ENCODE measurements at places on chromosomes 11 and 22. TPM values are rescaled to one million over a fixed set of nuclear protein-coding genes. Genes with fewer than 3 reads are reported as not detected.

GRCh38 chr11:73645972-73646631 is at the start of gene PLEKHB1:
TSS of gene PLEKHB1 (plus strand) at chr11:73646581. CDS start at chr11:73646609, 28 bp downstream.
- no peak for ATAC-seq

GRCh38 chr22:37496651-37497050 is 10.5 kb upstream of the MFNG start:
- no peak for ATAC-seq

DNA sequence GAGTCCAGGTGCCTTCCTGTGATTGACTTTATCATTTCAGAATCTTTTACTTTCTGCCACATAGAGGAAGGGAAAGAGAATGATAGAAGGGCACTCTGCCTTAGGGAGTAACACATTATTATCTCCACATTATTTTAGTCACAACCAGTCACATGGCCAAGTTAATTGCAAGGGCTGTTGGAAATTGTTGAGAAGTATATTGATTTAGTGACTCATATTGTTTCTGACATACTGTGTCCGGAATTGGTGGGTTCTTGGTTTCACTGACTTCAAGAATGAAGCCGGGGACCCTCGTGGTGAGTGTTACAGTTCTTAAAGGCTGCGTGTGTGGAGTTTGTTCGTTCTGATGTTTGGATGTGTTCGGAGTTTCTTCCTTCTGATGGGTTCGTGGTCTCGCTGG is 8.7 kb downstream of the OR51B4 start:
- ATAC-seq, result no peak

DNA sequence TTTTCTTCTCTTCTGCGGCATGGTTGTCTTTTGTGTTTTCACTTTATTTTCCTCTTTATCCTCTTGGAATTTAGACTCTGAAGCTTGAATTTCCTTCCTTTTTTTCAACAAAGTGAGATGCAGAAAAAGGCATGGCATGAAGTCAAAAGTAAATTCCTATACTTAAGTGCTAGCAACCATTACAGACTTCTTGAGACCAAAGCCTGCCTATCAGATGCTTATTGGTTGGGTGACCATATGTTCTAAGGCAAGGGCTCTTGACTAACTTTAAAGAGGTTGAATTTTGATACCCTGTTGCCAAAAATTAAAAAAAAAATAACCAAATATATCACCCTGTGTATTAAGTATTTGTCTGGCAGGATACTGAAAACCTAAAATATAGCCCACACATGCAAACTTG is 237.4 kb downstream of the TMEM135 start:
- no peak for ATAC-seq

DNA sequence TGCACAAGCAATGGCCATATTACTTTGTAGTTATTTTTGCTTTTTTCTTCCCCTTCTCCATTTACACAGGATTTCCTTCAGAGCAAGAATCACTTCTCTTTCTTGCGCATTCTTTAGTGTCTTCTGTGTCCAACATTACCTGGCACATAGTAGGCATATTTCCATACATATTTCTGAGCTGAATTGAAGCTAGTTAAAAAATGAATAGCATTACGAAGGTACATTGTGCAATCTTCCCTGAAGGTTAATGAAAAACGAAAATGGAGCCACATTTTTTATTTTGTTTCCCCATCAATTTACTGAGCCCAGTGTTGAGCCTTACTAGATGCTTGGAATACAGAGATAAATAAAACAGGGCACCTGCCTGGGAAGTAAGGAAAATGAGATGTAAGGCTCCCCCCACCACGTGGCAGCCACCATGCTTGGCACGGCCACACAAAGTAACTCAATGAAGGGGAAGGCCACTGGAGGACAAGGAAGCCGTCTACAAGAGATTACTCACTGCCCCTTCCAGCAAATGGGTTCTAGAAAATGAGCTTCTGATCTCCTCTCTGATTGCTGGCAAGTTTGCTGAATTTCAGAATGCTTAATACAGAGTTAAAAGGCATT is 381.9 kb downstream of the LARGE1 start:
- ATAC-seq, result no peak

- ATAC-seq, result no peak
Measured at GRCh38 chr11:17877886-17878285, 135.0 kb downstream of the SERGEF start.

GRCh38 chr11:129075757-129076156 is 116.4 kb downstream of the ARHGAP32 start:
- no peak for ATAC-seq

DNA sequence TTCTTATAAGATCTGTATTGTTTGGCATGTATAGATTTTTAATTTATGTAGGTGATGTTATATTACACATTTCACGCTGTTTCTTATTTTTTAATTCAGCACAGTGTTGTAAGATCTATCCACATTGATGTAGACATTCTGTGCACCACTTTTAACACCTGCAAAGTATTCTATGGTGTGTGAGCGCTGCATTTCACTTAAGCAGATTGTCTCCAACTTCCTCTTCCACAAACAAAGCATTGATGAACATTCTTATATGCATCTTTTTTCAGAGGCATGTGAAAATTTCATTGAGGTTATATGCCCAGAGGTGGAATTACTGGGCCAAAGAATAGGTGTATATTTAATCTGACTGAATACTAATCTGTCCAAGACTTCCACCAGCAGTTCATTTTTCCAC is 3.4 kb upstream of the POU2AF1 start:
- no peak for ATAC-seq

DNA sequence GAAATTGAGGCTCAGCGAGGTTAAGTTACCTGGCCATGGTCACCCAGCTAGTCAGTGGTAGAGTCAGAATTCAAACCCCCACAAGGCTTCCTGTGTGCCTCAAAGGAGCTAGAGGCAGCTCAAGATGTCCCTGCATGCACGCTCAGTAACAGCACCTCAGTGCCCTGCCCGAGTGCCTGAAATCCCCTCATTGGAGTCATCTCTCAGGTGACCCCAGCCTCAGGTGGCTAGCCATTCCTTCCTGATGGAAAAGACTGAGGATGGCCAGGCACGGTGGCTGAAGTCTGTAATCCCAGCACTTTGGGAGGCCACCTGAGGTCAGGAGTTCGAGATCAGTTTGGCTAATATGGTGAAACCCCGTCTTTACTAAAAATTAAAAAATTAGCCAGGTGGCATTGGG is 36.9 kb downstream of the LIF start:
- no peak for ATAC-seq

DNA sequence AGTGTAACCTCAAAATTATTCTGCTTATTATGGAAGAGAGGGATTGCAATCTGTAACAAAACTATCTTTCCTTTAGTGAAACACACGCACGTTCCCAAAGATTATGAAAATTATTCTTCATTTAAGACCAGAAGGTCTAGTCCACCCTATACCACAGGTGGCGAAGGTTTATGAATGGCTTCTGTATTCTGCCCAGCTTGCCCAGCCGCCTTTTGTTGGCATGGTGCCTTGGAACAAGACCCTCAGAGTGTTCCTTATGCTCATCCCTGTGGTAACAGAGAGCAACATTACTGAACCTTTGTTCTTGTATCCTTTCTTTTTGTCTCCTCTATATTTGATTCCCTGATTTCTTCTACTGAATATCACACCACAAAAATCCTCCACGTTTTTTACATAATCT is 116.4 kb downstream of the FAR1 start:
- ATAC-seq, result no peak

The EFCAB6 gene
- total RNA-seq, result 3.2 TPM

The C11orf52 gene
- total RNA-seq, result 0.69 TPM

The APOL1 gene
- total RNA-seq, result 0.25 TPM

The C11orf65 gene
- 3.4 TPM for total RNA-seq
